AG09309 (cell line): ENCODE measurements at places on chromosomes 2 and 18.

- DNase-seq: no peak
Measured at GRCh38 chr2:215452725-215453124, 16.9 kb upstream of the FN1 start.

- DNase-seq: no peak
Measured at GRCh38 chr18:39693359-39693758, 2127.8 kb upstream of the CELF4 start.

GRCh38 chr2:22340716-22341115, 1044.3 kb upstream of the KLHL29 start:
- DNase-seq: no peak

DNA sequence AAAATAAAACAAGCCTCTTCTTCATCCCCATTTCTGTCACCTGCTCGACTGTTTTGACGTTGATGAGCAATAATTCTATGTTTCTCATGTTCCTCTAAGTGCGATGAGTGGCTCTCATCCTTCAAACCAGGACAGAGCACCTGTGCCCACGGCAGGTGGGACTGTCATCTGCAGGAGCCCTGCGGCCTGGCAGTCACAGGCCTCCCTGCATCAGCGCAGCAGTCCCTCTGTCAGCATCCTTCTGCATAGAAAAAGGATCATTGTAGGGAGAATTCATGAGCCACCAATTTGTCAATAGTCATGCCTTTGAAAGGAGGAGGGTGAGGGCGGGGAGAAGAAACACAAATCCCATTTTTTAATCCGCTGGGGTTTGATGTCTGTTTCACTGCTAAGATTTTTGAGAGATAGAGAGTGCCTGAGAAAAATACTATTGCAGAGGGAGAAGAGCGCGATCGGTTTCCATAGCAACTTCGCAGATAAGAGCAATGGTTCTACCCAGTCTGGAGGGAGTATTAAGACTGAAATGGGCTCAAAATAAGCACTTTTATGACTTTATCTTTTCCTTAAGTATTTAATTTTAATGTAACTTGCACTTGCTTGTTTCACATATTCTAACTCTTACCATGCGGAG, 234.3 kb upstream of the NCKAP5 start:
- DNase-seq: no peak

DNA sequence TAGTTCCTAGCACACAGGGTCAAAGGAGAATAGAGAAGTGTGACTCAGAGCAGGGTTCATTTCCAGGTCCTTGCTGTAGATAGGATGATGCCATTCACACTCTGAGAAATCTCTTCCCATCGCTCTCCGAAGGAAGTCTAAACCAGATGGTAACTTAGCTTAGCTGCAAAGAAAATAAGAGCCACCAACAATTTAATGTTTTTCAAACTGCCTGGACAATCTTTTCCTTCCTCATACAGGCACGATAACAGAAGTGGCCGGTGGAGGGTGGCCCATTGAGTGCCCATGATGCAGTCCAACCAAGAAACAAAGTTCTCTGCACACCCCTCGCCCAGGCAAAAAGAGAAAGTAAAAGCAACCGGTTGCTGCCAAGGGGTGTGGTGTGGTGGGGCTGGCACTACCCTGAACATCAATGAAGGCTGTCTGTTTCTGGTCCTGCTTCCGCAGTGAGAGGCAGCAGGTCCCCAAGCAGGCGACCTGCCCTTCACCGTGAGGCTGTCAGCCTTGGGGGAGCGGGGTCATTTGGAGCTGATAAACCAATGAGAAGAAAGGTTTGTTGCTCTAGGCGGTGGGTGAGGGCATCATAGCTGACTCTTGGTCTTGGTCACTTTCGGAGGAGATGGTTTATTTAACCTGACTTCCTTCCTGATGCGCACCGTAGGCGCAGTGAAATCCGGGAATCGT, 105.6 kb upstream of the CD302 start:
- DNase-seq: no peak

GRCh38 chr2:201223089-201224073, 37.0 kb upstream of the CASP8 start:
- no peak for DNase-seq

DNA sequence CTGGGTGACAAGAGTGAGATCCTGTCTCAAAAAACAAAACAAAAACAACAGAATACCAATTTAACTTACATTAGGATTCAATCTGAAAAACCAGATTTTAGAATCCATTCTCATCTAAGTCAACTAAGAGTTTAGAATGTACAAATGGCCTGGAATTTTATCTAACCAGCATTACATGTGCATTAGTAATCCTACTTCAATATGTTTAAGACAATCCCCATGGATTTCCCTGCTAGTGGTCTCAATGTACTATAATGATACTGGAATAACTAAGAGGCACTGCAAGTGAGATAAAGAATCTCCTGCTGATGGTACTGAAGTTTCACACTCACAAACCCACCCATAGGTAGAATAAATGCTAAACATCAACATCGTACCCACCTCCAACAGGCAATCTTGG, 53.9 kb upstream of the DNER start:
- DNase-seq: no peak

DNA sequence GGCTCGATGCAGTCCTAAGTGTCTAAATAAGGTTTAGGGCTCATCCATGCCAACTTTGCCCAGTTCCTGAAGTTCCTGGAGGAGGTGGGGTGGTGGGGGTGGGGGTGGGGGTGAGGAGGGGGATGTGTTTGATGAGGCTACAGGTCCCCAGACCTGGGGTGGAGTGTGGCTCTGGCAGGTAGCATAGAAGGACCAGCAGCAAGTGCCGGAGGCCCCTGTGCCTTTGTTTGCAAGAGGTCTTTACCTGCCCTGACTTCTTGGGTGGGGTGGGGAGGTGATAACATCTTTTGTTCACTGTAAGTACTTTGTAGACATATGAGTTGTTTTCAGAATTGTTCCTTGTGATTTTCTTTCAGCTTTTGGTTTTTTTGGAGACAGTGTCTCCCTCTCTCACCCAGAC, 10.0 kb downstream of the SH3BP4 start:
- DNase-seq: no peak

DNA sequence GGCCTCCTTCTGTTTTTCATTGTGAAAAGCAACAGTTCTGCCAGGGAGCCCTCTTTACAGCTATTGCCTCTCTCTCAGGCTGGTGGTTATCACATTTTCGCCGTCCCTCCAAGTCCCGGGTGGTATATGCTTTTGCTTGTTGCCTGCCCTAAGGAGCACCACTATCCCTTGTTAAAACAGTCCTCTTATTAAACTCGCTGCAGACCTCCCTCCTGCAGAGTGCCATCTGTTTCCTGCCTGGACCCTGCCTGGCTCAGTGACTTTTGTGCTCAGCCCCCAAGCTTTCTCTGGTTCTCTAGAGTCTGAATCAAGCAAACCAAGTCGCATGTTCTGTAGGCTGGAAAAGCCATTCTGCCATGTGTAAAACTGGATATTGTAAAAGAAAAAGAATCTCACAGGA, 72.1 kb upstream of the FHL2 start:
- no peak for DNase-seq

GRCh38 chr18:7958897-7959146, 391.7 kb downstream of the PTPRM start:
- no peak for DNase-seq

DNA sequence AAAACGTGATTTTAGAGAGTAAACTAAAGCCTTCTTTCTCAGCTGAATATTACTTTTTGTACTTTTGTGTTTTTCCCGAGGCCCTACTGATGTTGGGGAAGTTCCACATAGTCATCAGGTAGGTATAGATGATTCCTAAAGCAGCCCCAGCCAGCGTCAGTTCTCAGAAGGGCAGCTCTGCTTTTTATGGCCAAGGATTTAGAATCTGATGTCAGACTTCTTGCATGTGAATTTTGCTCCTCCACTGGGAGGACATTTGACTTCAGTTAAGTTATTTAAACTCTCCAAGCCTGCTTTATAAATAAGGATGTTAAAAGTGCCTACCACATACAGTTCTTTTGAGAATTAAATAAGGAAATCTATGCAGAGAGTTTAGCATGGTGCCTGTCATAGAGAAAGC, 130.8 kb downstream of the NCKAP5 start:
- no peak for DNase-seq

GRCh38 chr2:88903749-88904353, 212.4 kb downstream of the RPIA start:
- DNase-seq: no peak

GRCh38 chr18:12741351-12741750, 38.5 kb downstream of the PSMG2 start:
- DNase-seq: peak; percentile 29

- DNase-seq: no peak
Measured at GRCh38 chr2:236083934-236084333, 84.3 kb downstream of the GBX2 start.

DNA sequence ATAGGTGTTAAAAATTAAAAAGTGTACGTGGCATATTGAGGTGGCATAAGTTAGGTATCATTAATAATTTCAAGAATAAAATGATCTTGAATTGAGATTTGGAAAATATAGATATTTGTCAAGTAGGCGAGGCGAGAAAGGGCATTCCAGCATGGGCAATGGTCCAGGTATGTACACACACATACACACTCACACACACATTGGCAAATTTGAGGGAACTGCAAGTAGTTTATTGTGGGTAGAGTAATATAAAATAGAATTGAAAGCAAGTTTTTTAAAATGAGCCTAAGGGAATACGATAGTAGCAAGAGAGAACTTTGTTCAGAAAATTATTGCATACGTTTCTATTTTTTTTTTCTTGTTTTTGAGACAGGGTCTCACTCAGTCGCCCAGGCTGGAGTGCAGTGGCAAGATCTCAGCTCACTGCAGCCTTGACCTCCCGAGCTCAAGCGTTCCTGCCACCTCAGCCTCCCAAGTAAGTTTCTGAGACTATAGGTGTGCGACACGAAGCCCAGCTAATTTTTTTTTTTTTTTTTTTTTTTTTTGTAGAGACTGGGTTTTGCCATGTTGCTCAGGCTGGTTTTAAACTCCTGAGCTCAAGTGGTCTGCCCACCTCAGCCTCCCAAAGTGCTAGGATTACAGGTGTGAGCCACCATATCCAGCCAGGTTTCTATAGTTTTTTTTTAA, 96.7 kb upstream of the SLC39A10 start:
- no peak for DNase-seq

- DNase-seq: no peak
Measured at GRCh38 chr18:42394238-42394637, 439.2 kb downstream of the PIK3C3 start.

DNA sequence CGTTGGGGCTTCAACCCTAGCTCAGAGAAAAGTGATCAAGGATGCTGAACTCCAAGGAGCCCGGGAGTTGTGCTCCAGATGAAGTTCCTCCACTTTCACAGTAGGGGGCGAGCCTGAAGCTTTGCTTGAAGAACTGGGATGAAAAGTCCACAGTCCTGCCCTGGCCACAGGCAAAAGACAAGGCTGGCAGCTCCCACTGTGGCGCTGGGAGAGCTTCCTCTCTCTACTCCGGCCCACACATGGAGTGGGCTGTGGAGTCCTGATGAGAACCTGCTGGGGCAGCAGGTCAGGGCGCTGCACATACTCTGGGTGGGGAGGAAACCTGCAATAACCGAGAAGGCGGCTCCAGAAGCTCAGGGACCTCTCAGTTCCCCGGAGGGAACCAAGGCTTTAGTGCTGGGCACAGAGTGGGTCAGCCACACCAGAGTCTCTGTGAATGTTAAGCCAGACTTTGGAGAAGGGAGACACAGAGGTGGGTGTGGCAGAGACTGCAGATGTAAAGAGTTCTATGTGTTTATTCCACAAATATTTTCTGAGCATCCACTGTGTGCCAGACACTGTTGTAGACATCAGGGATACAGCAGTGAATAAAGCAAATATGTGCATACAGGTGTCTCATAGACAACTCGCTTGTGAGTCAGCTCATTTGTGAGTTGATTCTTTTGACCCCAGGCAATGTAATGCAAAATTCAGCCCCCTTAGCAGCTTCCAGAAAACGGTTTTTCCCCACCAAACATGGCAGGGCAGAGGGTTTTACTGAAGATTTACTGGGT, 48.0 kb upstream of the MRPL33 start:
- DNase-seq: no peak

DNA sequence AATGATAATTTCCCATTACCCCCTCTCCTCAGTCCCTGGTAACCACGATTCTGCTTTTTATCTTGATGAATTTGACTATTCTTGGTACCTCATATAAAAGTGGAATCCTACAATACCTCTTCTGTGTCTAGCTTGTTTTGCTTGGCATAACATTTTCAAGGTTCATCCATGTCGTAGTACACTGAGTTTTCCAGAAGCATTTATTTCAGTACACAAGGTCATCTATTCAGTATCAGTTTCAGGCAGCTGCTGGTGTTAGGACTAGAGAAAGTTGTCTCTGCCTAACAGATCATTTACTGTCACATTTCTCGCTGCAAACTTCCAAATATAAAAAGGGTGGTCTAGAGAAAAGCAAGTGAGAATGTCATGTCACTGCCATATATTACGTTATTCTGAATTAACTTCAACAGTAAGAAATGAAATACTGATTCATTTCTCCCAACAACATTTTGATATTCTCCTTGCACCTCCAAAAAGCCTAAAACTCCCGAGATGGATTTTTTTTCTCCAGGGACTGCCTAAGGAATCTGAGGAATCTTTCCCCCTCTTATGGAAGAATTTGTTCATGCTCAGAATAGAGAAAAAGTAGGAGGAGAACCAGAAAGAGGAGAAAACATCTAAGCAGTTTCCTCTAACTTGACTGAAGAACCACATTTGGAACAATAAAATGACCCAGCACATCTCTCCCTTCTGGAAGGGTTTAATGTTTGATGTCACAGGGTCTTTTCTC, 36.0 kb downstream of the CDK15 start:
- DNase-seq: no peak

- DNase-seq: no peak
Measured at GRCh38 chr2:204576362-204576979, 31.2 kb downstream of the PARD3B start.

DNA sequence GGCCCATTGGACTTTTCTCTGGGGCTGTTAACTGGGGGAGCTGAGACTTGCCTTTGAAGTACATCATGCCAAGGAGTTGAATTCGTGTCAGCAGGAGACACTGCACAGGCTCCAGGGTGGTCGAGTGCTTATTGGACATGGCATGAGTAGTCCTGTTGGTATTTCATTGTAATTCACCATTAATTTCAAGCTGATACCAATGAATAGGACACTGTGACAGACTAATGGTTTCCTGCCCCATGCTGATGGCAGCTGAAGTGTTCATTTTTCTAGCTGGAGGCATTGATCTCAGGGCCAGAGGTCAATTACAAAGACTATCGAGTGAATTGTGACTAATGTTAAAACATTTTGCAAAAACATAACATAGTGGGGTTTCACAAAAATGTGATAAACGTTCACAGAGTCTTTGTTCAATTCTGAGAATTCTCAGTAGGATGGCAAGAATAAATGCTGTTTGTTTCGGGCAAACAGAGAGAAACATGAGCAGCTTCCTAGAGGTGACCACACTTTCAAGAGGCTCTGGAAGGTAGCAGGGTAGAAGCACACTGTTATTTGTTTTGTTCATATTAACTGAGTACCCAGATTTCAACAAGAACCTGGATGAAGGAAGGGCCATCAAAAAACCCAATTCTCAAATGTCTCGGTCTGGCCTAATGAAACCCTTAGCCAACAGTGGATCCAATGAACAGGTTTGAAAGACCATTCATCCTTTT, 90.6 kb upstream of the ARL4C start:
- DNase-seq: no peak
